ENCODE measurements at places on chromosomes 7 and 10.

DNA sequence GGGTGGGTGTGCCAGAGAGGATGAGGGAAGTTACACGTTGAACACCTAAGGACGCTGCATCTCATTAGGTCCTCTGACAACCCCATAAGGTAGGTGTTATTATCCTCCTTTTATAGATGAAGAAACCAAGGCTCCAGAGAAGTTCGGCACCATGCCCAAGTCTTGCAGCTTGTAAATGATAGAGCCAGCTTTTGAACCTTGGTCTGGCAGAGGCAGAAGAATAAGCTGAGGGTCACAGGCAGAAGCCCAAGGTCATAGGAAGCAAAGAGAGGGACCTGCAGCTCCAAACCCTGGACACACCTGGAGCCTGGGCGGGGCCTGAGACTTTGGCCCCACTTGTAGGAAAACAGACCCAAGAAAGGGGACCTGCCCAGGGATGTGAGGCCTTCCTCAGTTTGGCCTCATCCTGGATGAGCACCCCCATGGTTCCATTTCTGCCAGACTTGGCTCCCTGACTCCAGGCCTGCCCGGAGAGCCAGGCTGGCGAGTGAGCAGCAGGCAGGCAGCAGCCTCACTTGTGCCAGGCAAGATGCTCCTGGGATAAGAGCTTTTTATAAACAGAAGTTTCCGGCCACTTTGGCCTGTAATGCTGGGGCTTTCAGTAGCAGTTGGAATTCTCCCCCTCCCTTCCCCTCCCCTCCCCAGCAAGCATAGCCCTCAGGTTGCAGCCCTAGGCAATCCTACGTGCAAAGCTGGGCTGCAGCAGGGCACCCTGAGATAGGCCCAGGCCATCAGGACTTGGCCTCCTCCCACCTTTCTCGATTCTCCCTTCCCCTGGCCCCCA is 2.4 kb downstream of the KCNH2 start:
- no peak for DNase-seq

DNA sequence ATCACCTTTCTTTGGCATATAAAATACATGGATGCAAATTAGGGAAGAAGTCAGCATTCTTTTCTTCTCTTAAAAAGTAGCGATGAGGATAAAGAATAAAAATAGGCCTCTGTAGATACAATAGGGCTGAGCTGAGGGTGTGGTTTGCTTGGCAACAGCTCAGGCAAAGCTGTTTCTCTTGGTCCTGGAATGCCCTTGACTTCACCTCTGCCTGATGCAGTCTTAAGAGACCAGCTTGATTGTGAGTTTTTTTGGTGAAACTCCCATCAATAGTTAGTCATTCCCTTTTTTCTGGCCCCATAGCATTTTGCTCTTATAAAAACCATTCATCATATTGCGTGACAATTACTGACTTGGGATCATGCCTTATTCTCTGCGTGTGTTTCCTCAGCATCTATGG is 42.1 kb upstream of the MKLN1 start:
- DNase-seq, result no peak

DNA sequence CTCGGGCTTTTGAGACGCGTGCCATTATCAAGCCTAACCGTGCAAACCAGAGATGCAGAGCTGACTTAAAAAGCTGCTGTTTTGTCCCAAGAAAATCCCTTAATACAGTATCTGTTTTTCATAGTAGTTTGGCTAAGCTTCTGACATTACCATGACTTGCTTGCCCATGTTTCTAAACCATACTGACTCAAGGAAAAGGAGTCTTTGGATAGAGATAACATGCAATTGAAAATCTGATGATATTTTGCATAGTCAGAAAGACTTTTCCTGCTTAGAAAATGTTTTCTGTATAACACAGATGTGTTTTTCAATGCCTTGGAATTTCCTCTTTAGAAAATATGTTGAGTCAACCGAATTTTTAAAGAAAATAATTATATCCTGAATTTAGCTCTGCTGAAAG is 21.5 kb upstream of the AKR1E2 start:
- no peak for DNase-seq

DNA sequence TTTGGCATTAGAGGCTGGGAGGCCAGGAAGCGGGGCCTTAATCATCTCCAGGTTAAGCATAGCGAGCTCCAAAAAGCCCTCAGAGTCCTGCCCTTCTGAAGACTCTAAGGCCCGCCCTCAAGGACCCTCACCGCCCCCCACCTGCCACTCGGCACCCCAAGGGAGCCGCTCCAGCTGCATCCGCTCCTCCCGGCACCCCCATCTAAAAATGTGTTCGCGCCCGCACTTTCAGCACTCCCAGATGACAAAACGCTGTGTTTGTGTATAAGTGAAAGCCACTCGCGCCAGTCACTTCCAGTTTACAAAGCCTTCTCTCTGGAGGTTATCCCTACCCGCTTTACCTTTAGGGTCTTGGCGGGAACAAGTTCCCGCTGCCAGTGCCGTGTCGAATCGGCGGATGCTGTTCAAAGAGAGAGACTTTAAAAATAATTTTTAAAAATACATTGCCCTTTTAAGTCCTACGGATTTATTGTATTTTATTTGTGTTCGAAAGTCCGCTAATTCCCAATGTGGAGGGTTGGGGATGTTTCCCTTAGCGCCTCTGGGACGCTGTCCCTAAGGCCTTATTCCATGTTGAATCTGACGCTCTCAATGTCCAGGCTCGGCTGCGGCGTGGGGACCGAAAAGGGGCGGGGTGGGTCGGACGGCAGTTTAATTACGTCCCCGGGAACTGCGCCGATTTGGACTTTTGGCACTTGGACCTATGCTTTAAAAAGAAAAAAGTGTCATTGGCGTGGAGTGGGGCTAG is at the start of the genes DCLRE1A and NHLRC2:
DCLRE1A (minus strand) TSS at position 70 of the 748 bp plus-strand sequence. CDS start 900 bp downstream, outside the sequence.
NHLRC2 (plus strand) TSS at position 649 of the 748 bp plus-strand sequence. CDS start 212 bp downstream, outside the sequence.
- peak; percentile 67 for DNase-seq

- no peak for DNase-seq
Observed at GRCh38 chr7:49789736-49790135, 16.3 kb downstream of the VWC2 start.

DNA sequence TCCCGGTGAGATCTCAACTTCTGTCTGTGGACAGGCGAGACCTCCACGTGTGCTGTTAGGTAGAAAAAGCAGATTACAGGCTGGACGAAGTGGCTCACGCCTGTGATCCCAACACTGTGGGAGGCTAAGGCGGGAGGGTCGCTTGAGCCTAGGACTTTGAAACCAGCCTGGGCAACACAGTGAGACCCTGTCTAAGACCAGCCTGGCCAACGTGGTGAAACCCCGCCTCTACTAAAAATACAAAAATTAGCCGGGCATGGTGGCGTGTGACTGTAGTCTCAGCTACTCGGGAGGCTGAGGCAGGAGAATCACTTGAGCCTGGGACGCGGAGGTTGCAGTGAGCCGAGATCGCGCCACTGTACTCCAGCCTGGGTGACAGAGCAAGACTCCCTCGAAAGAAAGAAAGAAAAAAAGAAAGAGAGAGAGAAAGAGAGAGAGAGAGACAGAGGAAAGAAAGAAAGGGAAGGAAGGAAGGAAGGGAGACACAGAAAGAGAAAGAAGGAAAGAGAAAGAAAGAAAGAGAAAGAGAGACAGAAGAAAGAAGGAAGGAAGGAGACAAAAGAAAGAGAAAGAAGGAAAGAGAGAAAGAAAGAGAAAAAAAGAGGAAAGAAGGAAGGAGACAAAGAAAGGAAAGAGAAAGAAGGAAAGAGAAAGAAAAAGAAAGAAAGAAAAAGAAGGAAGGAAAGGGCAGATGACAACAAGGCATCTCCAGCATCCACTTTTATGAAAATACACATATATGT is 29.6 kb upstream of the SUN1 start:
- no peak for DNase-seq

All from activated naive CD4-positive, alpha-beta T cell treated with anti-CD3 and anti-CD28 coated beads for 36 hours (primary cell).